Activated CD4-positive, alpha-beta T cell treated with anti-CD3 and anti-CD28 coated beads, Interleukin-2, amount 10 ng/mL, durations not matched to agents 7 days and 5 days (primary cell): ENCODE measurements at places on chromosomes 3 and 15.

- DNase-seq, result no peak
Measured at GRCh38 chr3:29335438-29335837, 54.6 kb downstream of the RBMS3 start.

DNA sequence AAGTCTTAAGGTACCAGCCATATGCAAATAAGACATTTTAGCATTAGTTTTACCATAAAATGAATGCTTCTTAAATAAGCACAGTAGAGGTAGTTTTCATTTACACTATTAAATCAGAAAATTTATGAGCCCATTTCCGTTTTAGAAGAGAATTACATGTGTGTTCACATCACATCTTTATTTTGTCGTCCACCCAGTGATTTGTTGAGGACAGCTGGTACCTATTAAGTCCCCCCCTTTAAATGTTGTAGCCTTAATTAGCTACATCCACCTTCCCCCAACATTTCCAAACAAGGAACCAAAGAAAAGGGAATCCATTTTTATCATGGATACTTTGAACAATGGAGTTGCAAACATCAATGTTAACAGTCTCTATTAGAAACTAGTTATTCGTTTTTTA lies 6.8 kb downstream of the IL17RD start:
- no peak for DNase-seq

DNA sequence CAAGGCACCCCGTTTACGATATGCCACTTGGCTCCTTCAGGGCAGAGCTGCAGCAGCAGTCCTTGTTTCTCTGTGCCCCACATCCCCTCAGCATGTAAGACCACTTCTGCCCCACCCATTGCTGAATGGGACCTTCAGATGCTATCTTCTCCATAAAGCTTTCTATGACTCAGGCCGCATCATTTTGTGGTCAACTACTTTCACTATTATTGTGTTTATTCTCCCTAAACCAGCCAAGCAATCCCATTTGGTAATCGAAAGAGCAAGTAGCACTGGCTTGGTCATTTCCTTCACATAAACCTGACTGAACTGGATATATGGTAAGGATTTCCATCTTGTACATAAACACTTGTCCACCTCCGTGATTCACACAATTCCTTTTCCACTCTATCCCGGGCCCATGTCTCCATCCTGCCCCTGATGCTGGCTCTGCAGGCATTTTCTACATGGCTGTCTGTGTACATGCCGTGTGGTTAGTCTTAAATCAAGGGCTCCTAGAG lies 25.7 kb downstream of the LIPC start:
- peak; percentile 22 for DNase-seq

DNA sequence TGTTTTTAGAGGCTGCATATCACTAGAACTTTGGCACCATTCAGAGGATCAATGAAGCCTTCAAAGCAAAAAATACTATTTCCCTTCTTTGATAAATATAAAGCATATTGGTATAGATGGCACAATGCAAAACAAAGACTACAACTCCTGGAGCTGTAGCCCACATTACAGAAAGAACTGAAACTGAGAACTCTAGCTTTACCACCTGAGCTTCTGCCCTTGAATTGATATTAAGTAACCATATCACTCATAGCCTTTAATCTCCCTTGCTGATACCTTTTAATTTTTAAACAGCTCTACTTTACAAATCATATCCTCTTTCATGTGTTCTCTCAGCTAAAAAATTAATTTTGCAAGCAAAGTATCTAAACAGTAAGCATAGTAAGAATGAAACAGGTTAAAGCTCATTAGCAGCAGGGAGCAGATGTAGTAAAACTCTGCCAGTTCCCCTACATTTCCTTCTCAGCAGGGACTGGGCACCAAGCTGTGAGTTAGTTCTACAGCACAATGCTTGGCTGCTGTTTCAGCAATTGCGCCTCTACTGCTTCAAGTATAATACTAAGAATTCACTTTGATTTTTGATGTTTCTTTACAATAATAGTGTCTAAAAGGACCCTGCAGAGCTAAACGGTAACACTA lies 97.9 kb upstream of the NANOGP8 start:
- DNase-seq, result no peak
